MG63 (cell line): ENCODE measurements at places on chromosomes 13 and 19.

DNA sequence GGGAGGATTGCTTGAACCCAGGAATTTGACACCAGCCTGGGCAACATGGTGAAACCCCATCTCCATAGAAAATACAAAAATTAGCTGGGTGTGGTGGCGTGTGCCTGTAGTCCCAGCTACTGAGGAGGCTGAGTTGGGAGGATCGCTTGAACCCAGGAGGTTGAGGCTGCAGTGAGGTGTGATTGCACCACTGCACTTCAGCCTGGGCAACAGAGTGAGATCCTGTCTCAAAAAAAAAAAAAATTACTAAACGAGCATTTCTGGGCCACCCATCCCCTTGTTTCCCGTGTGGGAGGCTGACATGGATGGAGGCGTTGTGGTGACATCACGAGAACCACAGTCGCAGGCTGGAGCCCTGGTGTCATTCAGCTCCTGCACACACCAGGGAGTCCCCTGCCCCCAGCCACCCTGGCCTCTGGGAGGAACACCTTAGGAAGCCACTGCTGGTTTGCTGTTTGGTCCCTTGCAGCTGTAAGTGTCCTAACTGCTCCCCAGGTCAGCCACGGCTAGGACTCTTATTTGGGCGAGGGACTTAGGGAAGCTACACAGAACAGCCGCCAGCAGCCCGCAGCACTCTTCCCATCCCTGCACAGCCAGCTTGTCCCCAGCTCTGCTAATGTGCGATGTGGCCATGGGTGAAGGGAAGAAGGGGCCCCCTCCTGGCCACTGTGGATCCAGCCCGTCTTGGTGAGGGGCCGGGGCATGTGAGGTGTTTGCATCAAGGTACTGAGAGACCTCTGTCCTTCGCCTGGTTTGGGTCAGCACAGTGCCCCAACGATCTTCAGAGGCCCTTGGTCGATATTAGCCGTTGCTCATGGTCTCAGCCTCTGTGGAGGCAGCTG is 12.7 kb downstream of the NKPD1 start:
- DNase-seq: no peak

- no peak for DNase-seq
Observed at GRCh38 chr19:28858933-28859332, 354.0 kb downstream of the UQCRFS1 start.

DNA sequence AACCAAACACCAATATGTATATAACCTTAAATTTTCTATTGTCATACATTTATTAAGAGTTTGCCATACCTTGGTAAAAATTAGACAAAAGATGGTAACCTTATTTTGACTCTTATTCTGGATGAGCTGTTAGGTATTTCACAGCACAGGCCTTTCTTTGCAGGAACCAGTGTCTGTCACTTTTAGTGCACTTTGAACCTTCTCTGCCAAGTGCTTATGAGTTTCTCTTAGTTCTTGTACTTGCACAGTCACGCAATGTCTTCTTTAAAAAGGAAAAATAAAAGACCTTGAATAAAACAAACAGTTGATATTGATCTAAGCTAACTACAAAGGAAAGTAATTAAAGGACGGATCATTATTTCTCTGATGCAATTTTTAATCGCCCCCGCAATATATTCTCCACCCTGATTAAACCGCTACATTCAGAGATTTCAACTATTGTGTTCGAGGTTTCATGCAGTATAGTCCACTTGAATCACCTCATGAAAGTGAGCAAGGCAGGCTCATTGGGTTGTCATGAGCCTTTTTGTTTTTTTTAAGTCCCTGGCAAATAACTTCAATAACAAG is 534.5 kb downstream of the KLF5 start:
- no peak for DNase-seq

- peak; percentile 90 for DNase-seq
Observed at GRCh38 chr13:34207334-34207733, 389.4 kb downstream of the RFC3 start.

DNA sequence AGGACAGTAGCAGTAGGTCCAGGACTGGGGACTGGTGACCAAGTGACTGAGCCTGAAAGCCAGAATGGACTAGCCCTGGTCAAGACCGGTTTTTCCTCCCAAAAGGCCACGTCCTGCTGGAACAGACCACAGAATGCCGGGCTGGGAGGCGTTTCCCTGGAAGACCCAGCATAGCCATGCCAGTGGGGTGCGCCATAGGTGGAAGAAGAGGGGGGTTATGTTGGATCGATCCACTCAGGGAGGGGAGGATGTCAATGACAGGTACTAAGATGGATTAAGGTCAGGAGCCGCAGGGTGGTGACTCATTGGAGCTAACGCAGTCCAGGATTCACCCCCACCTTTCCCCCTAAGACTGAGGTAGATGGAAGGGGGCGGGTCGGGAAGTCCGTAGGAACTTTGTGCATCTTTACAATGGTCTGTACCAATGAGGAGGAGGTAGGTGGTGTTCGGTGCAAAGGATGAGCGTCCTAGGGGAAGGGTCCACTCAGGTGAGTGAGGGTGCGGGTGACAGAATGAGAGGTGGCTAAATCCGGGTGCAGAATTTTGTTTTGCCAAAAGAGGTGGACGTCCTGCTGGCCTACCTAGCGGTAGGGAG is 21.0 kb downstream of the VASP start:
- no peak for DNase-seq

- DNase-seq: no peak
Observed at GRCh38 chr13:53783471-53783870, 754.9 kb downstream of the OLFM4 start.

- no peak for DNase-seq
Observed at GRCh38 chr13:50611117-50611781, 232.2 kb downstream of the DLEU7 start.

GRCh38 chr19:50646074-50646807 is 3.0 kb upstream of the C19orf81 start:
- DNase-seq: peak; percentile 83

DNA sequence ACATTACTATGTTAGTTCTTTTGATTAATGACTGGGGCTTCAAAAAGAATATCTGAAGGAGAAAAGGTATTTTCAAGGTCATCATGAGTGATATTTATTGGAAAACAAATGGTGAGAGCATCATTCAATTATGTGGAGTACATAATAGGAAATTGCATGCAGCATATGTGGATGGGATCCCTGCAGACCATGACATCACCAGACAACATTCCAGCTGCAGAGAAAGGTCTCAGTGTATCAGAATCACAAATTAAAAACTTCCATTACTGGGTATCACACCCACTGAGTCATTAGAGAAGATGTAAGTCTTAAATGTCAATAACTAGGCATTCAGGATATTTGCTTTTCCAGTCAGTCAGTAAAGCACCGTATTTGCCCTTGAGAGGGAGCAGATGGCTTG is 574.4 kb upstream of the SLC10A2 start:
- no peak for DNase-seq
